ENCODE measurements at places on chromosomes 5 and 9.

- peak; percentile 54 for DNase-seq
Observed at GRCh38 chr9:133726401-133727276, 11.5 kb downstream of the SARDH start.

DNA sequence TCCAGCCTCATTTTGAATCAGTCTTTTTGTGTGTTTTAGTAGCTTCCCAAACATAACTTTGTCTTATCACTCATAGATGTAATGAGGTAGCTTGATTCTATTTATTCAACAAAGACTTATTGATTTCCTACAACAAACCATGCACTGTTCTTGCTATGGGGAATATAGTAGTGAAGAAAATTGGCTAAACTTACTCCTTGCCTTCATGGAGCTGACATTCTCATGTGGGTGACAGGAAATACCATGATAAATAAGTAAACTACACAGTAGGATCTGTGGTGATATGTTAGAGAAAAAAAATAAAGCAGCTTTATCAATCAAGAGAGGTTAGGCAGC lies 255.7 kb upstream of the TNC start:
- DNase-seq, result no peak

DNA sequence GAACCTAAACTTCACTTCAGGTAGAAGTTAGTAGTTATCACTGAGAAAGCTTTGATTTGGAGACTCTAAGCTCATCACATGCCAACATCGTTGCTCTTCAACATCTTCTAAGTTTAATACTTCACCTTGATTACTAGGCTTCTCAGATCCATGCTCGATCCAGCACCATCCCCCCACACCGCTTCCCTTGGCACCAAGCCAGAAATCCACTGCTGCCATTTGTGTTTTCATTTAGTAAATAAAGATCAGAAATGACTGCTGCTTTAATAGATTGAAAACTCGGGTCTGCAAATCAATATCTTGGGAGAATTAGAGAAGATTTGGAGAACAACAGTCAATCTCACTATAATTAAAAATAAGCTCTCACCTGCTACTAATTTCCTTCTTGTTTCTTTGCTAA lies 214.7 kb upstream of the NR4A3 start:
- no peak for DNase-seq

GRCh38 chr9:109274884-109275730 lies 45.8 kb downstream of the EPB41L4B start:
- no peak for DNase-seq

GRCh38 chr9:131235480-131235851 lies 40.8 kb downstream of the FAM78A start:
- no peak for DNase-seq

DNA sequence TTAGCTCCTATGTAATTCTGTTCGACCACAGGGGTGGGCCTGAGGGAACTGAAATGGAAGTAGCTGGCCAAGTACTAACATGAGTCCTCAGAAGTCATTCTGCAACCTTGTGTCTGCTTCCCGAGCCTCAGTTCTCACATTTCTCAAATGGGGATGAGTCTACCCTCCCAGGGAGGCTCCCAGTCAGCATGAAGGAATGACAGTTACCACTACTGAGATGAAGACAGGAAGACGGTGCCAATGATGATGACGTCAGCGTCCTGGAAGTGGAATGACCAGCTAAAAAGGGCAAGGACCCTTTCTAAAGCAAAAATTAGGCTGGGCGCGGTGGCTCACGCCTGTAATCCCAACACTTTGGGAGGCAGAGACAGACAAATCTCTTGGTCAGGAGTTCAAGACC lies 6.8 kb downstream of the PIP5KL1 start:
- DNase-seq, result no peak

- DNase-seq, result no peak
Observed at GRCh38 chr9:94581728-94582127, 11.9 kb downstream of the FBP2 start.

- DNase-seq, result no peak
Observed at GRCh38 chr9:31745468-31745867, 639.0 kb upstream of the ACO1 start.

- no peak for DNase-seq
Observed at GRCh38 chr9:88990041-88990728, 1.1 kb upstream of the S1PR3 start.

- DNase-seq, result no peak
Observed at GRCh38 chr9:2788919-2789318, 55.0 kb downstream of the PUM3 start.

DNA sequence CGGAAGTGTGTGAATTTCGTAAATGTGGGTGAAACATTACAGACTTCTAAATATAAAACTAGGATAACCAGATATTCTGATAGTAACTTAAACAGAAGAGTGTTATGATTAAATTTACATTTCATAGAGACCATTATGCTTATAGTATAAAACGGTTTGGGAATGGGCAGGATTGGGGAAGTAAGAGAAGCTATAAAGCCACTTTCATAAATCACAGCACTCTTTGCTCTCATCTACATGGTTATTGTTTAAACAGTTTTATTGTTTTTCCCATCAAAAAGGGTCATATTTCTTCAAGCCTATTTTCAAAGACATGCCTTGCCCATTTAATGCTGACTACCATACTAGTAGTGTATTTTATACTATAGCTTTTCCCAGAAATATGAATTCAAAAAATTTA lies 9.2 kb downstream of the ZFR start:
- DNase-seq, result no peak

GRCh38 chr9:8779478-8779877 lies 979.9 kb upstream of the DMAC1 start:
- DNase-seq, result no peak

- no peak for DNase-seq
Observed at GRCh38 chr5:128469912-128470311, 68.1 kb downstream of the FBN2 start.

DNA sequence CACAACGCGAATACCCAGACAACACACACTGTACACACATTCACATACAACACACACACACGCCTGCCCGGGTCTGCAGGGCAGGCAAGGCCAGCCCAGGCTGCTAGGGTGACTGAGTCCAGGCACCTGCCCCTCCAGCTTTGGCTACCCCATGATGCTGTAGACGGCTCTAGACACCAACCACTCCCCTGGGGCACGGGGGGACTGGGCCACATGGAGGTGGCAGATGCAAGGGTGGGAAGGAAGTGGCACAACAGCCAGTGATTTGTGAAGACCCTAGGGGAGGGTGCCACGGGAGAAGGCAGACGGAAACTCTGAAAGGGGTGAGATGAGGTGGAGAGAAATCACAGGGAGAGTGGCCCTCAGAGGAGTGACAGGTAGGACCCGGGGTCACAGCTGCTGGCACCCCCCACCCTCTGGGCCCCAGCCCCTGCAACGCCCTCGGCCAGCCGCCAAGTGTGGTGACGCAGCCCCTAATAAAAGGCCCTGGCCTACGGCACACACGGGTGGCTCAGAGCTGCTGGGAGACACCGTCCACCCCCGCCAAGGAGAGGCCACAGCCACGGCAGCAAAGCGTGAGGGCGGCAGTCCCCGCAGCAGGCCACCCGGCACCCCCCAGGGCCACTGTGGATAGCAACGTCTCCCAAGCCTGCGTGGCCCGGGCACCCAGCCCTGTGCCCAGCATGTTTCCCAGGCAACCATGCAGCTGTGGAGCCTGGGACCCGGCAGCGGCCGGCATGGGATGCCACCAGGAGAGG lies 6.6 kb upstream of the CCDC187 start:
- DNase-seq, result no peak

DNA sequence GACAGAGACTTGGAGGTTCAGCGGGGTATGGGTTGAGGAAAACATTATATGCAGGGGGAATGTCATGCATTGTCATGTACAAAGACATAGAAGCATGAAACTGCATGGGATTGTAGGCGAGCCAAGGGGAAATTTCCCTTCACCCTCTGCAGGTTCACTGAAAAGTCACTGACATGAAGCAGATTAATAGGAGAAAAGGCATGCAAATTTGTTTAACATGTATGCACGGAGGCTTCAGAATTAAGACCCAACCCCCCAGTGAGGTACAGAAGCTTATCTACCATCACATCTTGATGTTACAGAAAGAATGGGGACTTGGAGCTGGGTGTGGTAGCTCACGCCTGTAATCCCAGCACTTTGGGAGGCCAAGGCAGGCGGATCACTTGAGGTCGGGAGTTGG lies 18.5 kb downstream of the NIM1K start:
- no peak for DNase-seq

DNA sequence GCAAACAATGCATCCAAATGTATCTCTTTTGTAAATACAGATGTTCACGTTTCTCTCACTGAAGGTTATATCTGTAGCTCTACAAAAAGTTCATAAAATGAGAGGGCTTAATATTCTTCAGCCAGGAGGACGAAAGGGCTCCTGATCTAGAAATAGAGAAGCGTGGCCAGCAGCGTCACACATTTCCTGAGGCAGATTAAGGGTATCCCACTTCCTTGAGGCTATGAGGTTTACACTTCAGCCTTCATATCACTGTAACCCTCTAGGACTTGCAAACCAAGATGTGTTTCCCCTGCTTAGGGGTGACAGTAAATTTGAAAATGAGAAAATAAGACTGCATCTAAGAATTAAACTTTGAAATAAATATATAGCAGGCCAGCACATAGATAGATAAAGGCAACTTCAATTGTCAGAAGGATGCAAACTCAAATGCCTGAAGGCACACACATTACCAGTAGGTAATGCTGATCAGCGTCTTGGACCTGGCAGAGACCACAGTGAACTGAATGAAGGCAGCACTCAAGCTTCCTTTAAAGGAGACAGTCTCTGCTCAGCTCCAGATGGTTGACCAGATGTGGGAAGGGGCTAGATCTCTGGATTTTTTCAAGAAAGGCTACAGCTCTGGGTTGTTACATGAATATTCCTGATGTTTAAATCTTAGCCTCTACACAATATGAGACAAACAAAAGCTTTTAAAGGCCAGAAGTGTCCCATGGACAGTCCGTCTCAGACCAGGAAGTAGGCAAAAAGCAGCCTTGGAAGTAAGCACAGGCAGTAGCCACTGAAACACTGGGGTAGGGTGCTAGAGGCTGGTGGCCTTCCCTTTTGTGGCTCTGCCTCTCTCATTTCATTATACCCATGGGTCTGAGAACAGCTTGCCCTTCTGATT lies 197.7 kb downstream of the MCTP1 start:
- no peak for DNase-seq

DNA sequence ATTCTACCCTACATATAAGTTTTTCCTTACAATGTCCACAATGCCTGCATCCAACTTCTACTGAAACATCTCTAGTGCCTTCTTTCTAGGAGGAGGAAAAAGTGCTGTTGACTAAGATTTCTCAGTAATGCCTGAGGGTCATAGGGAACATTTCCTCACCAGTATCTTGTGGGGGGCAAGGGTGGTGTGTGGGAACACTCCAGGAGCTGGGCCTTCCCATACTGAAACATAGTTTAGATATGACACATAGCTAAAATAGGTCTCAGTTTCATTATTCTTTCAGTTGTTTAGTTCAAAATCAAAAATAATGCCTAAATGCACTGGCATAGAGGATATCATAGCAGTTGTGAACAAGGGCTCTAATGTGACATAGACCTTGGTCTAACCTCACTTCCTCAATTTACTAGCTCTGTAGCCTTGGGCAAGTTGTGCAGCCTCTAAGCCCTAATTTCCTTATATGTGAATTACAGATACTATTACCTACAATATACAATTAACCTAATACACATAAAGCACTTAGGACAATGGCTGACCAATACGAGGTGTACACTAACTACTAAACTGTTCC lies 66.1 kb downstream of the HAPLN1 start:
- no peak for DNase-seq

DNA sequence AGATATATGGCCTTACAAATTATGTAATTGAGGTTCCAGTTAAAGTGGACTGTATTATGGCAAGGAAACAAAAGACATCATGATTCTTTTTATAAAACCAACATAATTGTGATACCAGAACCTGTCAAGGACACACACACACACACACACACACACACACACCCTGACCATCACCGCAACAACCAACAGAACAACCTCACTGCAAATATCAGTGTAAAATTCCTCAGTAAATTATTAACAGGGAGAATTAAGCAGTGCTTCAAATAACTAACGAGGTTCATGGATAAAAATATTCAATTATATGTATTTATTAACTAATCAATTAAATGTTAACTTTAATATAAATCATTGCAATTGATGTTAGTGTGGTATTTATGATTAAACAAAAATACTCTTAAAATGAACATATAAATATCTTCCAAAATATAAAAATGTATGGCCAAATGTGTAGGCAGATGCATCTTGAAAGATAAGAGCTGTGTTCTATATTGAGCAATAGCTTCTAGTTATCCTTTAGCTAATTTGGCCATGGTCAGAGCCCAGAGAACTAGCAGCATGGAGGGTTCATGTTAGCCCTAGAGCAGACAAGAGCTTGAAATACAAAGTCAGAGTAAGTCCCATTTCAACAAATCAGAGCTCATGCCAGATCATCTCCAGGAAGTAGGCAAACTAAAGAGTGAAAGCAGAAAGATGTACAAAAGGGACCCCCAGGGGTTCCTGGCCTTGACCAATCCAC lies 280.5 kb upstream of the ADAMTS16 start:
- no peak for DNase-seq

DNA sequence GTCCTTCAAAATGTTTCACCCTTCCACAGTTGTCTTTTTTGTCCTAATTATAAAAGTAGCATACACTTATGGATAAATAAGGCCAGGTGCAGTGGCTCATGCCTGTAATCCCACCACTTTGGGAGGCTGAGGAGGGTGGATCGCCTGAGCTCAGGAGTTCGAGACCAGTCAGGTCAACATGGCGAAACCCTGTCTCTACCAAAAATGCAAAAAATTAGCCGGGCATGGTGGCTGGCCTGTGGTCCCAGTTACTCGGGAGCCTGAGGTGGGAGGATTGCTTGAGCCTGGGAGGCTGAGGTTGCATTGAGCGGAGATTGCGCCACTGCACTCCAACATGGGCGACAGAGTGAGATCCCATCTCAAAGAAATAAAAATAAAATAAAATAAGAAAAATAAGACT lies 1.6 kb downstream of the C5orf52 start:
- DNase-seq, result no peak

DNA sequence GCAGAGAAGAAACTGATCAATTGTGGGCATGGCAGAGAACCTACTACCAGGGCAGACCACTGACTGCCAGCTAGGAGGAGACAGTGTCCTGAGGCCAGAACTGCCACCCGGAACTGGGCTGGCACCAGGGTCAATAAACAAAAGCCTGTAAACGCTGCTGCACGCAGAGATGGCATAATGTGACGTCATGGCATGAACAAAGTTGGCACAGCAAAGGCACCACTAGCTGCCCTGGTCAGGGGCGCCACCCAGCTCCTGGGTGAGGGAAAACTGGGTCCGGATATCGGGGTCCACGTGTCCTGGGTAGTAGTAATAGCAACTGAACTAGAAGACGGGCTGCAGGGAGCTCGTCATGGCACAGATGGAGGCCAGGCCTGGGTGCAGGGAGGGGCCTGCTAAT lies 32.1 kb downstream of the DYNC2I2 start:
- DNase-seq, result no peak
